ENCODE measurements at places on chromosomes 5 and 9.

GRCh38 chr5:37799865-37800421 lies 39.9 kb downstream of the GDNF start:
- peak; percentile 10 for DNase-seq

GRCh38 chr5:116303340-116303739 lies 218.5 kb downstream of the COMMD10 start:
- no peak for DNase-seq

- DNase-seq: no peak
Measured at GRCh38 chr5:151104795-151105194, 24.0 kb upstream of the TNIP1 start.

GRCh38 chr5:117892360-117892759 lies 1096.0 kb downstream of the DTWD2 start:
- DNase-seq: no peak

- DNase-seq: peak; percentile 96
Measured at GRCh38 chr9:136103651-136104487, 8.8 kb upstream of the NACC2 start.

- peak; percentile 71 for DNase-seq
Measured at GRCh38 chr5:133942614-133943474, 25.6 kb downstream of the C5orf15 start.

- no peak for DNase-seq
Measured at GRCh38 chr9:14151451-14151850, 162.5 kb downstream of the NFIB start.

- DNase-seq: no peak
Measured at GRCh38 chr5:138724470-138725146, 28.6 kb upstream of the CTNNA1 start.

DNA sequence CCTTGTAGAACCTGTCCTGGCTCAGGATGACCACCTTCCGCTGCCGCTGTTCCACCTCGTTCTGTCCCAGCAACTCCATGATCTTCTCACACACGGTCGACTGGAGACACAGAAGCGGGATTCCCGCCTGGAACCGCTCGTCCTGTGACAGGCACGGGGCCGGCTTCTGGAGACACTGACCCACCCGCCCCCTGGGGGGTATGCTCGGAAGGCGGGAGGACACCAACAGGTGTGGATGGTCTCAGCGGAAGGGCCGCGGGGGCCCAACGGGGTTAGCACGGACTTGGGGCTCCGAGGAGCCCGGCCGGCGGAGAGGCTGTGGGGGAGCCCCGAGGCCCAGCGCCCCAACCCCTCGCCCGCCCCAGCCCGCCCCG lies 530 bp downstream of the UCK1 start:
- DNase-seq: peak; percentile 54

DNA sequence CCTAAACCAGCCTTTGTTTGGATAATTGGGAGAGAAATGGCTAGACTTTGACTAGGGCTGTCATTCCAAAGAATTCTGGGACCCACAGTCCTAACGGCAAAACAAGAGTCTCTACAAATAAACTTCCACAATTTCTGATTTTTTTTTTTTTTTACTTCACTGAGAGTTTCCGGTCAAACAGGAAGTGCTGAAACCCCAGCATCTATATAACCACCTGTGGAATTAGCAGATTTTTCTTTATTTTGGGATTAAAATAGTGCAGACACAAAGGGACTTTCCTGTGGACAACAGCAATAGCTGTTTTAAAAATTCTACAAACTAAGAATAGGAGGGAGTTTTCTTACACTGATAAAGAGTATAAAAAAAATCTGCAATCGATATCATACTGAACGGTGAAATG lies 157.4 kb downstream of the ARSB start:
- peak; percentile 28 for DNase-seq

DNA sequence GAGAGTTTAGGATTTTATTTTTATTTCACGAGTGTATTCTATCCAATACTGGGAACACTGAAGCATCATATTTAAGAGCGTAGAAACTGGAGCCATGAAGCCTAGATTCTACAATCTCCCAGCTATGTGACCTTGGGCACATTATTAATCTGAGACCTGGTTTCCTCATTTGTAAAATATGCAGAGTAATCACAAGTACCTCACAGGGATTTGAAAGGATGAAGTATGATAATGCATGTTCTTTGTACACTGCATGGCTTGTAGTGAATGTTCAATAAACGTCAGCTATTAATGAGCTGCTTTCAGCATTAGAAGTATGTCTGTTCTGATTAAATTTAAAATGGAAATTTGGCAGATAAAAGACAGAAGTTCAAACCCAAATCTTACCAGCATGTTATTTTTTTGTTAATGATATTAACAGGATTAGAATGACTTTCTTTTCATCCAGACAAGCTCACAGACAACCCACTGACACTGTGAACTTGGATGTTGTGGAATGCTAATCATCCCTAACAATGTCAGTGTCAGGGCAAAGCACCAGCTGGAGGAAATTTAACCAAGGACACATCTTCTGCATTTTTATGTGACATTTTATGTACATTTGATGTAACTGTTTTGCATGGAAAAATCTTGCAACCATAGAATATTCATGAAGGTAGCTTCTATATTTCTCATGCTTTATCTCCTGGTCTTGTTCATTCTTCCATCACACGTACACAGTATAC lies 27.1 kb upstream of the CTXN3 start:
- no peak for DNase-seq

- peak; percentile 50 for DNase-seq
Measured at GRCh38 chr5:130871346-130872086, 293.5 kb downstream of the HINT1 start.

GRCh38 chr5:138745268-138745667 lies 8.0 kb upstream of the CTNNA1 start:
- no peak for DNase-seq

DNA sequence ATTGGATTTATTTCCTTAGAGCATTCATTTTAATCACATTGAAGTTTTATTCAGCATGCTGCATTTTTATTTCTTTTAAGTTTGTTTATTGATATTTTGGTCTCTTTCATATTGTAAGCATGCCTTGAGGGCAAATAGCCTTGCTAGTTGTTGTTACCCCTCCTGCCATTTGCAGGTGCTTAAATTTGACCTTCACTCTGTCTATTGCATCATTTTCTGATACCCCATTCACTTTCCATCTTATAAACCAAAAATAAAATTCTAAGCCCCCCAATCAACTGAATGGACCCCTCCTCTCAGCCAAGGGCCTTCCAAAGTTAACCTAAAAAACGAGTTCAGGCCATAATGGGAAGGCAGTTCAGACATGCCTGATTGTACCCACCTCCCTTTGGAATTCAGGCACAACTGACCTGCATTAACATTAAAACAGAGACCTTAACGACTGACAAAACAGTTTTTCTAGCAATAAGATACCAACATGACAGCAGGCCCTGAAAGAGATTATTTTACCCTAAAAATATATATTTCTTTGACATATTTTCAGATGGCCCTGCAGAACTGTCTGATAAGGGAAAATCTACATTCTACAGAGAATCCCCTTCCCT lies 32.1 kb downstream of the TARS1 start:
- DNase-seq: no peak

- DNase-seq: no peak
Measured at GRCh38 chr9:12708562-12709298, 15.5 kb downstream of the TYRP1 start.

DNA sequence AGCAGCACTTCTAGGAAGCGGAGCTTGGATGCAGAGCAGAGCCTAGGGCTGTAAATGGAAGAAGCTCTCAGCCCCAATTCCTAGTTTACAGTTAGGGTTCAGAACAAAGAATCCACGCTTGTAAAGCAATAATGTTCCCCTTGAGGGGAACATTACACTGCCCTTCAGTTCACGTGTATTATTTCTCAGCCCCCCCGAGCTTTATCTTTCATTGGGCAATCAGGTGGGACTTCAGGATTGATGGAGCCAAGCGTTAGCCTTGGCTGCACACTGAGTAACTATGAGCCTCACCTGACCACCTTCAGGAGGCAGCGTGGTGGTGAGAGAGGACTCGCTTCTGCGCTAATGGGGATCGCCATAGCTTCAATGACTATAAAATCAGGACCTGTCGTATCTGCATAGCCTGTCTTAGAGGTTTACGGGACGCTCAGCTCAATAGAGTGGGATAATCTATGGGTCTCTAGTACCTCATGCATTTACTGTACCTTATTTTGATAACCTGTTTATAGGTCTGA lies 157.0 kb upstream of the RASEF start:
- DNase-seq: no peak

DNA sequence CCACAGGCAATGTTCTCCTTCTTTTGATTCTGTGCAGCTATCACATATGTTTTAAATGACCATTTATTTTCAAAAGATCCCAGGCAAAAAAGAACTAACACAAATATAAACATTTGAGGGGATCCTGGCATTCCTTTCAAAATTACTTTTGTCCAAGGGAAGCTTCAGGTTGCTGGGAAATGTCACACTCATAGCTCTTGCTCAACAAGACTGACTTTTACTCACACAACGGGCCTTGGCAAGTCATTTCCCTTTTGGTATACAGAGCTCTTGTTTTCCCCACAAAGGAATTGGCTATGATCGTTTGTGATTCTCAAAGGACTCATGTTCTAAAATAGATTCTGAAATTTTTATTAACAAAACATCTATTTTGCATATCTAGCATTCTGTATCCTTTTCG lies 4.5 kb upstream of the PALM2AKAP2 start:
- DNase-seq: no peak

DNA sequence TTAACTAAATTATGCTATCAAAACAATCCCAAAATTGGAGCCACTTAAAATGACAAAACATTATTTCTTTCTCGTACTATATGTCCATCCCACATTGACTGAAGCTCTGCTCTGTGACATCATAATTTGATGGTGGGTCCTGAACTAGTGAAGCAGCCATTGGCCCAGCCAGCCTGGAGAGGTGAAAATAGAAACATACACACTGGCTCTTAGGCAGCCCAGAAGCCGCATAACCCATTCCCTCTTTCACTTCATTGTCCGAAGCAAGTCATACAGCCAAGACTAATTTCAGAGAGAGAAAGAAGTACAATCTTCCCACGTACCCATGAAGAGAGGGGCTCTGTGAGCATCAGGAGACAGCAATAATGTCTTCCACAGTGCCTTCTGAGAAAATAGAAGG lies 342.5 kb downstream of the NFIB start:
- DNase-seq: no peak

- DNase-seq: no peak
Measured at GRCh38 chr9:130857864-130858738, 23.0 kb downstream of the ABL1 start.

- DNase-seq: peak; percentile 33
Measured at GRCh38 chr9:134136118-134136995, 475 bp downstream of the WDR5 start.

GRCh38 chr9:77418226-77418625 lies 229.9 kb downstream of the GNA14 start:
- no peak for DNase-seq

DNA sequence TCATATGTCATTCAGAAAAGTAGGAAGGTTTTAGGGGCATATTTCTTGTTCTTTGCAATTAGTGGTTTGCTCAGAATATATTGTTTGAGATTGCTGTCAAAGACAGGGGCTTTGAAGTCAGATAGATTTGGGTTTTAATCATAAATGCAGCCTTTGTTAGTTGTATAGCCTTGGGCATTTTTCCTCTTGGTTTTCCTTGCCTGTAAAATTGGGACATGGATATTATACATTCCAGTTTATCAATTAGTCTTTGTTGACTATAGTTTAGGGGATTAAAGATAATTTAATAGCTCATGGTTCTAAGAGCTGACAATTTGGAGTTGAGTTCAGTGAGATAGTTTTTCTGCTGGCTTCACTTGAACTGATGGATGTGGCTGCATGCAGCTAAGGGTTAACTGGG lies 88.9 kb downstream of the DMAC1 start:
- no peak for DNase-seq

DNA sequence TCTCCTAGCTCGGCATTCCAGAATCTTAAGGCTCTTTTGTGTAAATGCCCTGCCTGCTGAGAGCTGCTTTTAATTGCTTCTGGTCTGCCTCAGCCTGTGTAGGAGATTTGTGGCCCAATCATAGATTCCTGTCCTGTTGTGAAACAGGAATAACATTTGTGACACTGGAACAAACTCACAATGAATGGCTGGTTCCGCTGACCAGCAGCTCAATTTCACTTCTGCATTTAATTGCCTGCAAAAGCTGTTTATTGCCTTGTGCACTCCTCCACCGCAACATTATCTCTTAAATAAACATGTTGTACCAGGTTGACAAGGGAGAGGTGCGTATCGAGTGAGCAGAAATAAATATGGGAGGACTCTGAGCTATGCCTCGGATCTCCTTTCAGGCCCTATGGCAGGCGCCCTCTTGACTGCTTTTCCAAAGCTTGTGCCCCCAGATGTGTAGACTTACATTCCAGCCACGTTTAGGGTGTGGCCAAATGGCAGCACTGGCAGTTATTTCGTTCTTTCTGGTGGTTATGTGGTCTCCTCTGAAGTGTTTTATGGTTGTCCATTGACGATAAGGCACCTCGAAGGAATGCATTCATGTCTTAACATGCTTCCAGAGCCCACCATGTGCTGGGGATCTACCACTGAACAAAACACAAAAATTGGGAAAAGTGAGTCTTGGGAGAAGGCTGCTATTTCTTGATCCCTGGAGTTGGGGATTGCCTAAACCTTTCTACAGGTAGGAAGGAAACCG lies 58.1 kb downstream of the DMRT1 start:
- peak; percentile 64 for DNase-seq

- no peak for DNase-seq
Measured at GRCh38 chr9:136445799-136446198, 6.2 kb upstream of the INPP5E start.

GRCh38 chr5:115452083-115452482 lies 92.5 kb downstream of the FEM1C start:
- DNase-seq: no peak

- no peak for DNase-seq
Measured at GRCh38 chr5:115815006-115815692, 1.3 kb downstream of the CDO1 start.

- DNase-seq: no peak
Measured at GRCh38 chr5:119902593-119902992, 273.2 kb downstream of the FAM170A start.

DNA sequence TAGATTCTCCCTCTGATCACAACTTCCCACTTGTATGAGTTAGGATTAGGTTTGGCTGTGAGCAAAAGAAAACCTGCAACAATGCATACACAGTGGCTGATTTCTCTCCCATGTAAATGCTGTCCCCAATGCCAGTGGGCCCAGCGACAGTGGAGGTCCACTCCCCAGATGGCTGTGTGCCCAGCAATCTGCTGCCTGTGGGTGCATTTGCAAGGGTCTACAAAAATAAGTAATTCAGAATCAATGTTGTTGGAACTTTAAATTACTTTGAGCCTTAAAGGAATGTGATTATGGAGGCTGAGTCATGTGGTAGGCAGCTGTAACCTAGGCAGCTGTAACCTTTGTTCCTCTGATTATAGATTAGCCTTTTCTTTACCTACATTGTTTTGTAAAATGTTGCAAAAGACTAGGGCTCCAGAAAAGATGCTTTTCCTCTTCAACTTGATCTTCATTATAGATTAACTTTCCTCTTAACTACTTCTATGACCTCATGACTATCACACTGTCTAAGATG lies 14.2 kb upstream of the MXD3 start:
- DNase-seq: no peak

Data from RPMI8226 (cell line).